Activated CD8-positive, alpha-beta memory T cell treated with anti-CD3 and anti-CD28 coated beads for 4 hours (primary cell): ENCODE measurements at places on chromosomes 6 and 20.

DNA sequence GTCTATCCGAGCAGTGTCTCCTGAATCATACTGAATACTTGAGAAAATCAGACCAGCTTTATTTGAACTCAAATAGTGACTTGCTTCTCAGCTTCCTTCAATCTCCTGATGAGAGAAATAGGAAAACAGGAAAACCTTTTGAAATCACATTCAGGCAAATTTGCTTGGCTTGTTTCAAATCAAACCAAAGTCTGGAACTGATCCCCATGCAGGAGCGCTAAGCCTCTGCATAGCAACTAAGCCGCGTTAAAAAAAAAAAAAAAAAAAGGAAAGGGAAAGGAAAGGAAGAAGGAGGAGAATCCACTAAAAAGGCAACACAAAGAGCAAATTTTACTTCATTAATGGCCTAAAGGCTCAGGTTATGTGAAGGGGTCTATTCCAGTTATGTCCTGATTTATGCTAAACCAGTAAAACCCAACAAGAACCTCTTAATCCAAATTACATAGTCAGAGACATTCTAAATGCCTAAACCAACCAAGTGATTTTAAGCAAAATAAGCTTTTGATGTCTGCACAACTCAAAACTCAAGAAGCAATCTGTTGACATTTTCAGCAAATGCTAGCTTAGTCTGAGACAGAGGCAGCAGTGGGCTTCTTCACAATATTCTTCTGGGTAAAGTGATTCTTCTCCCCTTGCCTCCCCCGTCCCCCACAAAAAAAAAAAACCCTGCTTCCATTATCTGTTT is 112.5 kb downstream of the SOBP start:
- no peak for DNase-seq

- no peak for DNase-seq
Measured at GRCh38 chr6:167568407-167569024, 243.6 kb downstream of the TTLL2 start.

DNA sequence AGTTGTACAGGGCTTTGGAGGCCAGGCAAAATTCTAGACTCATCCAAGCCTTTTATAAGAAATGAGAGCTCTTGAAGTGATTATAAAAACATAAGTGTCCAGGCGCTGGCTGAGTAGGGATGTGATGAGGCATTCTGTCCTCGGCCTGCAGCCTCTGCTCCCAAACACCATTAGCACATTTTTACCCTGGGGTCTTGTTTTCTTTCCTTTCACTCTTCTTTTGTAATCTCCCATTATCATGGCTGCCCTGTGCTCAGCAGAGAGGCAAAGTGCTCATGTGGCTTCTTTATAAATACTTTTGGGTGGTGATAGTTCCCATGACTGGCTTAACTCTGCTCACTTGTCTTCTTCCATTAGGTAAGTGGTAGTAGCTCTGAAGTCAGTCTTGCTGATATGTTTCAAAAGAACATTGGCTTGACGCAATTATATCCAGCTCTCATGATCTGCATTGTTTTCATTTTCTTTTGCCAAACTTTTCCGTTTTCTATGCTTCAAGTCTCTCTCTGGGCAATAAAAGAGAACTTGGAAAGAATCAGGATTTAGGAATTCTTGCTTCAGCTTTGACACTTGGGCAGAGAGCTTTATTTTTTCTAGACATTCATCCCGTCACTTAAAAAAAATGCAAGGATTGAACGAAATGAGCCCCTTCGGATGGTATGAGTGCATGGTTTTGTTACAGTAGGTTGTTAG is 61.1 kb downstream of the CAP2 start:
- no peak for DNase-seq

- DNase-seq: no peak
Measured at GRCh38 chr6:116313101-116313776, 33.5 kb upstream of the TSPYL1 start.

GRCh38 chr6:34697544-34697836 is 923 bp upstream of the ILRUN start:
- no peak for DNase-seq

DNA sequence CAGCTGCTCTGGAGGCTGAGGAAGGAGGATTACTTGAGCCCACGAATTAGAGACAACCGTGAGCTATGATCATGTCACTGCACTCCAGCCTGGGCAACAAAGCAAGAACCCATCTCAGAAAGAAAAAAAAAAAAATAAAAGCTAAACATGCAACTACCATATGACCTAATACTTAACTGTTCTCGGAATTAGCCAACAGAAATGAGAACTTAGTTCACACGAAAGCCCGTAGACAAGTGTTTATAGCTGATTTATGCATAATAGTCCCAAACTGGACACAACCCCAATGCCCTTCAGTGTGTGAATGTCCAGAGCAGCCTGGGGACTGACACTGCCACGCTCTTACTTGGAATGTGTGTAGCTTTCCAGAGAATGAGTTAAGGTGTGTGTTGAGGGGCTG is 211.5 kb upstream of the PROKR2 start:
- DNase-seq: no peak

DNA sequence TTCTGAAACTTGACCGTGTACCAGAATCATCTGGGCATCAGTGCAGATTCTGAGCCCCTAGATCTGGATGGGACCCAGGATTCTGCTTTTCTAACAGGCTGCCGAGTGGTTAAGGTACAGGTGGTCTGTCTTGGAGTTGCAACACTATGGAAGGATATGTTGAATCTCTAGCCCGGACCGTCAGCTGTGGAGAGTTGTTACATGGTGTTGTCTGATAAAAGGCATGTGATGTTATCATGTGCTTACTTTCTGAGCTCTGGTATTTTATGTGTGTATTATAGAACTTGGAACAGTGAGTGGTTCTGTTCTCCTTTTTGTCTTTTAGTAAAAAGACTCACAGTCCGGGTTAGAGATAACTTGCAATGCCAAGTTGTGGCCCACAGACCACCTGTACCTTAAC is 123.0 kb downstream of the JARID2 start:
- DNase-seq: no peak

DNA sequence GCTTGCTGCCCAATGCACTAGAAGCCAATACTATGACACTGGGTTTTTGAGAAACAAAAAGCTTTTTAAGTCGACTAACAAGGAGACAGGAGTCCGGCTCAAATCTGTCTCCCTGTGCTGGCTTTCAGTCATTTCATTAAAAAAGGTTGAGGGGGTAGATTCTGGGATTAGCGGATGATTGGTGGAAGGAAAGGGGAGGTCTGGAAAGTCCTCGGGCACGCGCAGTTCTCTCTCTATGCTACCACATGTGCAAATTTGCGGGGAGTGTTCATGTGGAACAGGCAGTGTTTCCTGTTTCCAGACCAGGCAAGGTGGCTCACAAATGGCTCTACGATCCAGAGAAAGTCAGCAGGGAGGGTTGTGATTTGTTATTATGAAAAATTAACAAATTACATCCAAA is 89.1 kb upstream of the TOX2 start:
- DNase-seq: no peak

DNA sequence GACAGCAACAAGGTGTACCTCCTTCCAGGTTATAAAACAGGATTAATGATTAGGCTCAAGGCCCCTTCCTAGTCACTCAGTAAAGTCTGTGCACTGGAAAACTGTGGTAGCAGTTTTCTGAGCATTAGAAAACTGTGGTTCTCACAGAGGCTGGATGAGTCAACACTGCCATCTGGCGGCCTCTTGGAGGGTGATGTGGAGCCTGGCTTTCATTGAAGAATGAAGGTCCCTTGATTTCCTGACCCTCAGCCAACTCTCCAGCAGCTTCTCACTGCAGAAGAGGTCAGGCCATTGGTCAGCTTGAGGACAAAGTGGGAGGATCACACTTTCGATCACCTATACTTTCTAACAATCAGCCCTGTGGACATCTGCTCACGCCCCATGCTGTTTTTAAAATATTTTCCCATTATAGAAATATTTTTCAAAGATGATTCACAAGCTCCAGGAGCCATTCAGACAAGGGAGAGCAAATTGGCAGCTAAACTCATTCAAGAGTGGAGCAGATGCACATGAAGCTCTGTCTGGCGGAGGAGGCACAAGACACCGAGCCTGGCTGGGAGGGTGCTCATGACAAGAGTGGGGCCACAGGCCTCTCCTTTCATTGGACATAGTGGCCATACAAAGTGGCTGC is 23.2 kb downstream of the PSMB1 start:
- DNase-seq: peak; percentile 44

- no peak for DNase-seq
Measured at GRCh38 chr6:137723273-137724017, 143.6 kb upstream of the TNFAIP3 start.

GRCh38 chr6:116461932-116462885 is 1.0 kb downstream of the CALHM6 start:
- DNase-seq: no peak

DNA sequence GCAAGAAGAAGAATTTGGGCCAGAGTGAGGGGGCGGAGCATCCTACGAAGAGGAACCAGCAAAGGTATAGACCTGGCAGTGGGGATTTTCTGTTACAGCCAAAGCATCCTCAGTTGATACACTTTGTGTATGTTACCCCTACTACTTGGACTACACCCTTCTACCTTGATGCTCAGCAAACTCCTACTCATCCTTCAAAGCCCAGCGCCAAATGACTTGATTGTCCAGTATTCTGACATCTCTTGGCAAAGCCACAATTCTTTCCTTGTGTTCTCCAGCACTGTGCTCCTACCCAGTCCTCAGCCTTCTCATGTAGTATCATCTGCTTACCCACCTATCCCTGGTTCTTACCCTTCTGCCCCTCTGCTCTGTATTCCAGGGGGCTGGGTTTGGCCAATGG is 21.7 kb upstream of the CTNNBL1 start:
- no peak for DNase-seq

DNA sequence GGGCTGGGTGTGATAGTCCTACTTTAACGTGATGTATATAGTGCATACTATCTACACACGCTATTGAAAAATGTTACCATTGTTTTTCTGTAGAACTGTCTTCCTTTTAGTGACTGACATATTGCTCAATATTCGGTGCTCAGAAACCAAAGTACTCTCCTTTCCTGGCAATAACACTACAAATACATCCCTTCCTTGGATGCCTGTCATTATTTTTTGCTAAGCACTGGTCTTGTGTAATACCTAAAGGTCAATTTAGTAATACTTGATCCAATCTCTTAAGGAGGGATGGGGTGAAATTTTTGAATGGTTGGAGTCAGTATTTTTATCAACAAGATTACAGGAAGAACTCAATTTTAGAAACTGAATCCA is 23.9 kb downstream of the CNR1 start:
- DNase-seq: no peak

DNA sequence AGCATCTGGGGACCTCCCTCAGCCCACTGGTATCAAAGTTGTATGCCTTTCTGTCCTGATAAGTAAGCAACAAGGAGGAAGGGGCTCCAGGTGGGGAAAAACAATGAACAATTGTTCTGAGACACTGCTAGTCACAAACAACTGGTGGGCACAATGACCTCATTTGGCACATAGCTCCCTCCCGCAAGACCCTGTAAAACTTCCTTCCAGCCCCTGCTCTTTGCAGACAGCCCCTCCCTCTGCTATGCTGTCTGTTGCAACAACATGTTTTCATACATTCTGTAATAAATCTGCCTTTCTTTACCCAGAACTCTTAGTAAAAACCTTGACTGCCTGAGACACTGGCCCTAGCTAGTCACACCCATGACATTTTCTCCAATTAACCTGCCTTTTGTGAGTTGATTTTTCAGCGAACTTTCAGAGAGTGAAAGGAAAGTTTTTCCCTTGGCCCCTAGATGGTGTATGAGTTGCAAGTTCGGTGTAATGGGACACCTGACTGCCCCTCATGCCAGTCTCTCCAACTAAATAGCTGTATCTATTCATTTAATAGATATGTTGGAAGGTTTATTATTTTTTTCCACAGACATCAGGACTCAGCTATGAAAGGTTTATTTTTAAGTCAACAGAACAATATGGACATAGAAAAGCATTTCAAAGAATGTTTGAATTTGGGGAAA is 142.3 kb upstream of the SLC22A16 start:
- no peak for DNase-seq

DNA sequence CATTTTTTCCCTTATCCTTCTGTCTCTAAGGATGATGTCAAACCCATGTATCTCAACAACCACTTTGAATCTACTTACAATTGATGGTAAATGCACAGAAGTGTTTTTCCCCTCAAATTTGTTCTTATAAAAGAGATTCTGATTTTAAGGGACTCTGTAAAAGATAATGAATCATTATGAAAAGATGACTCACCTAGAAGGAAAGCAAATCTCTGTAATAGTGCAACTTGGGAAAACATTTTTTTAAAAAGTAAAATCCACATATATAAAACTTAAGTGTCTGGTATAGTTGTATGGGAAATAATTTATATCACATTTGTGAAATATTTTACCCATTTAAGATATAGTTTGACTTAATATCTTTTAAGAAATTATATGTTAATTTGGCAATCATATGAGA is 137.0 kb downstream of the TINAG start:
- no peak for DNase-seq

GRCh38 chr6:137550535-137550934 is 56.3 kb upstream of the OLIG3 start:
- DNase-seq: no peak

- no peak for DNase-seq
Measured at GRCh38 chr6:147858421-147858820, 349.9 kb downstream of the SAMD5 start.

GRCh38 chr6:2765896-2766766 is 938 bp downstream of the WRNIP1 start:
- DNase-seq: no peak

GRCh38 chr20:14745830-14746229 is 408.4 kb upstream of the FLRT3 start:
- no peak for DNase-seq

GRCh38 chr20:9490161-9490560 is 24.2 kb upstream of the LAMP5 start:
- no peak for DNase-seq

GRCh38 chr6:5998711-5999687 is 7.7 kb downstream of the NRN1 start:
- DNase-seq: no peak

DNA sequence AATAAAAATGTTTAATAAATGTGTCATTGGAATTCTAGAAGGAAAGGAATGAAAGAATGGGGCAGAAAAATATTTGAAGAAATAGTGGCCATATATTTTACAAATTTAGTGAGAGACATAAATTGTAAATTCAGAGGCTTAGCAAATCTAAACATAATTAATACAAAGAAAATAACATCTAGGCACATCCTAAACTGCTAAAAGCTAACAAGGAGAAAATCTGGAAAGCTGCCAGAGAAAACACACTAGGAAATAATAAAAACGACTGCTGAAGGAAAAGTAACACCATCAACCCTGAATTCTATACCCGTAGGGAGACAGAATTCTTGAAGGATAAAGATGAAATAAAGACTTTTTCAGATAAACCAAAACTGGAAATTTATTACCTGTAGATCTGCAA is 23.8 kb downstream of the CYB5R4 start:
- no peak for DNase-seq

GRCh38 chr6:169200893-169201514 is 52.6 kb downstream of the THBS2 start:
- no peak for DNase-seq
